ENCODE measurements at places on chromosomes 16 and 17.

DNA sequence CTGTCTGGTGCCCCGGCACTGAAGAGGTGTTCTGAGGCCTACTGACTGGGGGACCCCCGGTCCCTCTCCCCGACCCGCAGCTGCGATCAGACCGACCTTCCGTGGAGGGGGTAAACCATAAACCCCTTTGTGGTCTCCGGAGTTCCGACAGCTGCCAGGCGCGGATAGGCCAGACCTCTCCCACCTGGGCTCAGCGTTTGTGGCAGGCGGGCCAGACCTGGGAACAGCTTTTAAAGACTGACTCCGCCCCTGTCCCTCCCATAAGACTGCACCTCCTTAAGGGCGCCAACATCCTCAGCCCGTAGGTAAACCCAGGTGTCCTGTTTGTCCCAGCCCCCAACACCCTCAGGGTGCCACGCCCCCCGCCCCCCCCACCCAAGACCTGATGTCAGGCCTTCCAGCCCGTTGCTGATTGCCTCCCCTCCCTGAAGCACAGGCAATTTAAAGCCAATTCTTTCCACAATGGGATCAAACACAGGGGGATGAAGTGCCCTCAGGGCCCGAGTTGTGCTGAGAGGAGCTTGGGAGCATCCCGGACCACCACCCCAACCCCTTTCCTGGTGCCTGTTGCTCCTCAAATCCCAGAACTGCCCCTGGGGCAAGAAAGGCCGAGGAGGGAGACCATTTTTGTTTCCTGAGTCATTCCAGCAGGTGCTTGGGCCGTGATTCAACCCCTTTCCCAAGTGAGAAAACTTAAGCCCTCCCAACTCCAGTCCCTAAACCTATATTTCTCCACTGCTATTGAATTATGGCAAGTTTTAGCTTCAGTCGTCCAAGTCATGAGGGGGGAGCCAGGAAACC, at the start of gene SOX15:
TSS of gene SOX15 (minus strand) at position 204 of the 801 bp plus-strand sequence. CDS start 418 bp downstream, outside the sequence.
- DNase-seq: no peak

GRCh38 chr16:84526794-84527531, 22.5 kb upstream of the MEAK7 start:
- DNase-seq: no peak

- DNase-seq: peak; percentile 10
These were observed 16.0 kb downstream of the MPRIP start for GRCh38 chr17:17058304-17058703.

GRCh38 chr16:27112093-27112811, 45.5 kb downstream of the C16orf82 start:
- no peak for DNase-seq

- no peak for DNase-seq
These were observed 20.9 kb upstream of the MPRIP start for GRCh38 chr17:17021194-17021863.

GRCh38 chr16:87864331-87864989, 4.8 kb downstream of the SLC7A5 start:
- no peak for DNase-seq

DNA sequence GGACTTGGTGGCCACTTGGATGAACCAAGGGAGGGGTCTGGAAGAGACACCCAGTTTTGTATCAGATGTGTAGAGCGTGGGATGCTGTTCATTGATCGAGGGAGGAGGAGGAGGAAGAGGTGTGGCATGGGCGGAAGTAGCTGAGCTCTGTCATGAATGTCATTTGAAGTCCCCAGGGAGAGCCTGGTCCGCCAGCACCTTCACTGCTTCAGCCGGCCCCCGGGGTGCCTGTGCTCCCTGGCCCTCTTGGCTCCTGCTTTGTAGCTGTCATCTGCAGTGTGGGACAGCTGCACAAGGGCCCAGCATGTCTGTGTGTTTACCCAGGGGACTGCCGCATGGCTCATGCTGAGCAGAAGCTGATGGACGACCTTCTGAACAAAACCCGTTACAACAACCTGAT, 75.4 kb upstream of the RBL2 start:
- DNase-seq: no peak

GRCh38 chr16:14509675-14510132, 120.4 kb downstream of the PARN start:
- DNase-seq: no peak

- no peak for DNase-seq
These were observed 62.4 kb downstream of the BAIAP2 start for GRCh38 chr17:81097134-81097942.

GRCh38 chr17:14590459-14591250, 289.8 kb downstream of the HS3ST3B1 start:
- DNase-seq: no peak
